ENCODE measurements at places on chromosomes 6 and 20.

GRCh38 chr20:49768204-49769047, 44.2 kb upstream of the SLC9A8 start:
- DNase-seq, result peak; percentile 43

DNA sequence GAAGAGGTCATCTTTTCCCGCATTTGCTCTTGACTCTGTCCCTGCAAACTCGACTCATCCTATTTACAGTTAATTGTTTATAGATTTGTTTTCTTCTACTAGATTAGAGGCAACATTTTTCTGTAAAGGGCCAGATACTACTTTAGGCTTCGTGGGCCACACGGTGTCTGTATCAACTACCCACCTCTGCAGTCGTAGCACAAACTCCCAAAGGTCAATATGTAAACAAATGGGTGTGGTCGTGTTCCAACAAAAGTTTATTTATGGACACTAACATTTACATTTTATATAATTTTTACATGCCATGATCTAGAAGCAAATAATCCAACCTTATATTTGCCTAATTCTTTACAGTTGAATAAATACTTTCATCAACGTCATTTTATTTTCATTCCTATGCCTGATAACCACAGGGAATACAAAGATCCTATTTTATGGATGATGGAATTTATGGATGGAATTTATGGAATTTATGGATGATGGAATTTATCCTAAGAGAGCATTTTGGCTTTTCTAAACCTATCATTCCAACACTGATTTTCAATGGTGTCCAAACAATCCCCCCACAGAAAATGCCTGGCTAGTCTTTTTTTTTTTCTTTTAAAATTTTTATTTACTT, 232.8 kb downstream of the MYLK4 start:
- DNase-seq, result no peak

DNA sequence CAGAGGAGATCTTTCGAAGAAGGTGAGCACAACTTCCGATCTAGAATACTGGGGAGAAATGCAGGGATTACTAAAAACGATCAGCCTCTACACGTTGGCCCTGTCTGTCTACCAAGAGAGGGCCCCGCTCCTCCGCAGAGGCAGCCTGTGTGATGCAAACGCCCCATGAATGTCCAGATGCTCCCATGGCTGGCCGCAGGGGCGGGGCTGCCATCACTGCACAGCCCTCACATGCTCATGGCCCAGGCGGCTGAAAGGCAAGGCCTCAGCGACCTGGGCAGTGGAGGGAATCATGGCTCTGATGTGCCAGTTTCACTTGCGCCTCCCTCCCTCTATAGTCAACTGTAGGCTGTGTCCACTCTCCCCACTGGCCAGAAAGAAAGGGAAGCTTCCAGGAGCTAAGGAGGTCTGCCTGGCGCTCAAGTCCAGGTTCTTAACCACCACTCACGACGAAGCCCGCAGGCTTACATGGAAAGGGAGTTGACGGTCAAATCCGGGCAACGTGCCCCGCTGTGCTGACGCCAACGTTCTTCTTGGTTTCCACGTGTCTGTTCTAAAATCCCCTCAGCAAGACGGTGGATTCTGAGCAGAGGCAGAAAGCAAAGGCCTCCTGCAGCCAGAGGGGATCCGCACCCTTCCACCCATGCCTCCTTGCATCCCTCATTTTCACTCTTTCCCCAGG, 14.2 kb downstream of the PXDC1 start:
- no peak for DNase-seq

DNA sequence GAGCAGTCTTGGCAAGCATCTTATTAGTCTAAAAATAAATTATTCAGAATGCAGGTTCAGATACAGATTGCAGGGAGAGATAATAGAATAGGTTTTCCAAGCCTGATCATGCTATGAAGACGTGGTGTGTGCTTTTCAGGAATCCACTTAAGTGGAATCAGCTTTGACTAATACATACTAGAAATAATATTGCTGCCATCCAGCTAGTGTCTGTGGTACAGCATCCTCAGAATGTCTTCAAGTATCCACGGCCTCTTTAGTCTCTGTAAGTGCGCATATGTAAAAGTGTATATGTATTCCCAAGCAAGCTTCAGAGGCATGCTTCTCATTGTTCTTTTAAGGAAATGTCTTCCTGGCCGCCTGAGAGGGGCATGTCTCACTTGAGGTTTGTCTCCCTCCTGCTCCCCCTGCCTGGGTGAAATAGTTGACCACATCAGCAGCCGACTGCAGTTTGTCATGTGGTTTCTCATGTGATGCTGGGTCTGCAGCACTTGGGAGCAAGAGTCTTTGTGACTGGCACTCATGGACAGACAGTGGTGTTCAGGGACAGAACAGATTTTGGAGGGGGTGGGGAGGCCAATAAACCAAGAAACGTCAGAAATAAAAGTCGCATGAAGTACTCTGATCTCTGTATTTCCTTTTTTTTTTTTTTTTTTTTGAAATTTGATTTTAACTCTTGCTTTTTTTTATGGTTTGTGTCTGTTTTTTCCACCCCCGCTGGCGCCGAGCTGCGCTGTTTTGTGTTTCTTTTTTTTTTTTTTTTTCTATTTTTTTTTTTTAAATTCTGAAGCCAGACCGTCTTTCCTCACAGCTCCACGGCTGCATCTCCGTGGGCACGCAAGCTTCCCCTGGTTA, 150.8 kb downstream of the PRL start:
- DNase-seq, result no peak

GRCh38 chr6:163146036-163146435, 268.5 kb upstream of the QKI start:
- no peak for DNase-seq

DNA sequence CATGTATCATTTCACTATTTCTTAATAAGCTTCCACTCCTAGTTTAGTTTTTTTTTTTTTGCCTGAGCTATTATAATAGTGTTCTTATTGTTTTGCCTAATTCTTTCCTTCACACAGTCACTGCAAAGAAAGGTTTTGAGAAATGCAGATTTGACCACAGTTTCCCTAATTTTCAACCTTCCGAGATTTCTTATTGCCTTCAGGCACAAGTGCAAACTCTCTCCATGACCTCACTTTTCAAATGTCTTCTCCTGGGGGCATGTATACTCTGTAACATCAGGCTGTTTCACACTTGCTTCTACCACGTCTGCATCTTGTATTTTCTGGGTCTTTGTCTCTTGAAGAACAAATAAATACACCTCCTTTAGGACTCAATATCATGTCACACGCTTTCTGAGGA, 339.0 kb upstream of the CITED2 start:
- no peak for DNase-seq

GRCh38 chr20:41213150-41213820, 75.9 kb downstream of the PLCG1 start:
- no peak for DNase-seq

- peak; percentile 78 for DNase-seq
Measured at GRCh38 chr6:31572041-31572911, at the start of gene LTA. TSS of gene LTA (plus strand) at chr6:31572289. CDS start at chr6:31572743, 454 bp downstream.

- DNase-seq, result no peak
Measured at GRCh38 chr6:94859924-94860323, 717.4 kb upstream of the MANEA start.

- DNase-seq, result no peak
Measured at GRCh38 chr6:43776115-43776798, 6.2 kb downstream of the VEGFA start.

DNA sequence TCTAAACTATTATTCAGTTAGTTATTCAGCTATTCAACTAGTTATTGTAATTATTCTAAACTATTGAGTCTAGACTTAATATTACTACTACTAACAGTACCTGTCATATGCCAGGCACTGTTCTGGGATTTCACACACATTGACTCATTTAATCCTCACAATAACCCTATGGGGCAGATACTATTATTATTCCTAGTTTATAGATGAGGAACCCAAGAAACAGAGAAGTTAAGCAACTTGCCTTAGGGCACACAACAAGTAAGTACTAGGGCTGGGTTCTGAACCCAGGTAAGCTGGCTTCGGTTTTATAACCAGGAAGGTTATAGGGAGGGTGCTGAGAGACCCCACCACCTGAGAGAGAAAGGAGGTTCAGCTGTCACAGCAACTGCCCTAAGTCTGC, 7.8 kb downstream of the TEAD3 start:
- no peak for DNase-seq

- DNase-seq, result no peak
Measured at GRCh38 chr6:128206610-128207426, 306.0 kb upstream of the THEMIS start.

DNA sequence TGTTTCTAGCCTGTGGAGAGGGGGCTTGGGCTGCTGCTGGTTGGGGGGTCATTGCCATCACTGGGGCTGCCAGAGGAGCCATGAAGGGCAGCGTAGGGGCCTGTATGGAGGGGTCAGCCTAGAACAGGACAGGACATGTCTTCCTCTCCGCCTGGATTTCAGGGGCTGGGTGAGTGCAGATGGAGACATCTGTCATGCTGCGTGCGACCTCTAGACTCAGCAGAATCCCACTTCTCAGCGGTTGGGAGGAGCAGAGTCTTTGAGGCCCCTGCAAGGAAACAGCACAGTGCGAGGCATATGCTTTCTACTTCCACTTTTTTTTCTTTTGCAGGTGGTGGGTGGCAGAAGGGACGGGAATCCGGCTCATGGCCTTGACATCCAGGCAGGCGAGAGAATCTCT, 67.9 kb downstream of the EZR start:
- no peak for DNase-seq

DNA sequence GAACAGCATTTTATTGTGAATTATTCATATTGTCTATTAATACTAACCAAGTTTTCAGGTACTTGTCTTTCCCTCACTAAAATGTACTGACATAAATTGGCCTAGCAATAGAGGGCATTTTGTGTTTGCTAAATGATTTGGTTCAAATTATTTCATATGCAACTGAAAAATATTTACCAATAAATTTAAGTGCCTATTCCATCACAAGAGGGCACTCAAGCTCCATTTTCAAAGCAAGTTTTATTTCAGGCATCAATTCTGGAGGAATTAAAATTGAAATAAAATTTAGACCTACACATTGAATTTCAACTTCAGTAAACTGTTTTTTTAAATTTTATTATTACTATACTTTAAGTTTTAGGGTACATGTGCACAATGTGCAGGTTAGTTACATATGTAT, 114.3 kb upstream of the SYNCRIP start:
- DNase-seq, result no peak

GRCh38 chr6:4434655-4435054, 299.3 kb upstream of the ECI2 start:
- no peak for DNase-seq

DNA sequence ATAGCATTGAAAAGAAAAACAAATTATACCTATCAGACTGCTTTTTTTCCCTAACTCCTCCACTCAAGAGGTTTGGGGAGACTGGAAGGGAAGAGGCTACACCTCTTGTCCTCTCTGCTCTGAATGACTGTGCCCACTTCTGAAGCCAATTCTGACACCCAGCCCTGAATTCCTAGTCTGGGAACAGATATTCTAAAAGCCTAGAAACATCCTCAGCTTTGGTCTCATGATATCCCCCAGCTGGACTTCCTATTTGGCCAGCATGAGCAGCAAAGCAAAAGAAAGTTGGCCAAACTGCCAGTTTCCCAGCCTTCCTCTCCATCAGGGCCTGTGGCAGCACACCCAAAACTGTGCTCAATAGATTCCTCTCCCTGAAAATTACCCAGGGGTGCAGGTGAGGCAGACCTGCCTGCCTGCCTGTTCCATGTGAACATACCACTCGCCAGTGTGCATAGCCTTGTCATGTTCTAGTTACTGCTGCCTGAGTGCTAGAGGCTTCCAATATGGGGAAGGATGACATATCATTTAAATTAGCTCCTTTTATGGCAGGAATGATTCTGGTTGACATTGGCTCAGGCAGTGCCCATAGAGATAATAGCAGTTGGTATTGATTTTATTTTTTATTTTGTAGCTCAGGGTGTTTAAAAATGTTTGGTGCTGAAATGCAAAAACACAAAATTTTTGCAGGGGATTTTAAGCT, 152.1 kb upstream of the RIN2 start:
- no peak for DNase-seq

DNA sequence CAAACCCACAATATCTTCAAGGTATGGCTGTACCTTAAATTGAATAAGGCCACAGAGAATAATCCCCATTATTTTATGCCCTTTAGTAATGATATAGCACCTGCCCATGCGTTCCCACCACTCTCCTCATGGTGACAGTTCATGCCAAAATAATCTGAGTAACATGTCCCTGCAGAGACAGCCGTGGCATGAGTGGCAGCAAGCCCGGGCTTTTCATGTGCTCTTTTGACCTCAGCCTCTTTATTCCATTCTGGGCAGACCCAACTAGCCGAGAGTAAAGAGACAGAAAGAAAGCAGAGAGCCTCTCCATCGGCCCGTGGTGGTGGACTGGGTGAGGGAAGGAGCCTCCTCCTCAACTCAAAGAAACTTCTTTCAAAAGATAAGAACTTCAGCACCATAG, 19.9 kb upstream of the POPDC3 start:
- DNase-seq, result no peak

- DNase-seq, result no peak
Measured at GRCh38 chr6:119974430-119975159, 625.0 kb upstream of the MAN1A1 start.

DNA sequence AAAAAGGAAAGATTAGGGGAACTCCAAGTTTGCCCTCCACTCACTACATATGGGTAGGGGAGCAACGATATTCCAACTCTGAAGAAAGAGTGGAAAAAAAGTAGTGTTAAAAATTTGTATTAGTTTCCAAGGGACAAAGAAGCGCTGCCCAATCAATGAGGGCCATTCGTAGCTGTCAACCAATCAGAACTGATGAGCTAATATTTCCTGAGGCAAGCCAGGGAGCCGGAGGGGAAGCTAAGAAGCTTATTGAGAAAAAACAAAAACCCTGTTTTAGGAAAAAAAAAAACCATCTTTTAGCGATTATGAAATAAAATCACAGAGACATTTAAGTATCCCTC, 59.5 kb downstream of the TRIM38 start:
- DNase-seq, result peak; percentile 61

DNA sequence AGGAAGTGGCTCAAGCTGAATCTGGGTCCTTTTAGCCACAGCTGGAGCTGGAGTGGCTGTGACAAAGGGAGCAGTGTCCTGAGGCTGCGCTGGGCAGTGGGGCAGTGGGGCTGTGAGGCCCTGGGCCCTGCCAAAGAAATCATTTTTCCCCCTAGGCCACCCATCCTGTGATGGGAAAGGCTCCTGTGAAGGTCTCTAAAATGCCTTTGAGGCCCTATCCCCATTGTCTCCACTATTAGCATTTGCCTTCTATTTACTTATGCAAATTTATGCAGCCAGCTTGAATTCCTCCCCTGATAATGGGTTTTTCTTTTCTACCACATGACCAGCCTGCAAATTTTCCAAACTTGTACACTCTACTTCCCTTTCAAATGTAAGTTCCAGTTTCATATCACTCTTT, 539.2 kb downstream of the MEI4 start:
- DNase-seq, result no peak

DNA sequence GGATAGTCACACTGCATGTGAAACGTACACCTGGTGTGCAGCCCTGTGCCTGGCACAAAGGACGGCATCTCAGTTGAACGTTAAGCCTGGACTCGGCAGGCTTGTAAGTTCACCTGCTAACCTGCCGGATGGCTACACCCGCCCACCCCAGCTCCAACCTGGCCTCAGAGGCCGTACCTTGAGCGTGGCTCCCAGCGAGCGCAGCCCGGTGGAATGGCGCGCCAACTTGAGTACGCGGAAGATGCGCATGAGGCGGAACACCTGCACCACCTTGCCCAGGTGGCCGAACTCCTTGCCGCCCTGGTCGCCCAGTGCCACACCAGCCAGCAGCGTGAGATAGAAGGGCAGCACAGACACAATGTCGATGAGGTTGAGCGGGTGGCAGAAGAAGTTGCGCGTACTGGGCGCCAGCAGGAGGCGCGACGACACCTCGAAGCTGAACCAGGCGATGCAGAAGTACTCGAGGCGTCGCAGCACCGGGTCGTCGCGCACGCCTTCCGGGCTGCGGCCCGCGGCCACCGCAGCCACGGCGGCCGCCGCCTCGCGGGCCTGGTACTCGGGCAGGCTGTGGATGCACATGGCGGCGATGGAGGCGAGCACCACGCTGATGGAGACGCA, 3.3 kb downstream of the KCNS1 start:
- peak; percentile 60 for DNase-seq

All from stimulated activated naive CD8-positive, alpha-beta T cell treated with anti-CD3 and anti-CD28 coated beads, Interleukin-15, amount 100 ng/mL, for 72 hours (primary cell).